ENCODE measurements at places on chromosomes 16 and 17.

GRCh38 chr17:74078363-74078941 is 125.0 kb upstream of the RPL38 start:
- DNase-seq, result no peak

GRCh38 chr17:17125136-17126084 is 80.7 kb downstream of the PLD6 start:
- no peak for DNase-seq

- DNase-seq, result no peak
Observed at GRCh38 chr17:62628831-62629555, 1.5 kb downstream of the MRC2 start.

DNA sequence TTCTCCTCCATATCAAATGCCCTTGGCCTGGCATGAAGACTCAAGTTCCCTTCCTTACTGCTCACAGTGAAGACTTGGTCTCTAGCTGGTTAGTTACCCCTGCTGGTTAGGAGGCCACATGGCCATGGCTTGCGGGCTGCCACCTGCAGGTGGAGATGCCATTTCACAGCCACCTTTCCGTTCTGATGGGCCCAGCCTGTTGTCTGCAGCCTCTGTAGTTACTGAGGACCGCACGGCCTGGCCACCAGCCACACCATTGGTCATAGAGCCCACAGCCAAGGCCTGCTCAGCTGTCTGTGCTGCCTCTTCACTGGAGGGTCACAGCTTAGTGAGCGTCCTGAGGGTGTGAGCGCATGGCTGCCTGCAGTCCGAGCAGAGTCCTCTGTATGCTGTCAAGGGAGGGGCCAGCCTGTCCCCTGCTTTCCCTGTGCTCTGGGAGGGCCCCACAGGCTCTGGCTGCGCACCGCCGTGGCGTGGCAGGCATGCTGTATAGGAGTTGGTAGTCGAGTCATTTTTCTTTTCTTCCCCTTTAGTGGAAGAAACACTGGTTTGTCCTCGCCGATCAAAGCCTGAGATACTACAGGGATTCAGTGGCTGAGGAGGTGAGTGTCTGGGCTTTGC is 59.2 kb downstream of the PLD6 start:
- DNase-seq, result no peak

Data from amniotic stem cell (primary cell).